ENCODE measurements at places on chromosomes 7 and 10.

- no peak for DNase-seq
Observed at GRCh38 chr10:1203216-1203615, 147.0 kb downstream of the WDR37 start.

- DNase-seq = no peak
Observed at GRCh38 chr7:86953219-86953618, 106.2 kb downstream of the ELAPOR2 start.

- no peak for DNase-seq
Observed at GRCh38 chr7:145082366-145083161, 246.7 kb upstream of the TPK1 start.

- DNase-seq = no peak
Observed at GRCh38 chr10:77041636-77042258, 595.9 kb downstream of the KCNMA1 start.

DNA sequence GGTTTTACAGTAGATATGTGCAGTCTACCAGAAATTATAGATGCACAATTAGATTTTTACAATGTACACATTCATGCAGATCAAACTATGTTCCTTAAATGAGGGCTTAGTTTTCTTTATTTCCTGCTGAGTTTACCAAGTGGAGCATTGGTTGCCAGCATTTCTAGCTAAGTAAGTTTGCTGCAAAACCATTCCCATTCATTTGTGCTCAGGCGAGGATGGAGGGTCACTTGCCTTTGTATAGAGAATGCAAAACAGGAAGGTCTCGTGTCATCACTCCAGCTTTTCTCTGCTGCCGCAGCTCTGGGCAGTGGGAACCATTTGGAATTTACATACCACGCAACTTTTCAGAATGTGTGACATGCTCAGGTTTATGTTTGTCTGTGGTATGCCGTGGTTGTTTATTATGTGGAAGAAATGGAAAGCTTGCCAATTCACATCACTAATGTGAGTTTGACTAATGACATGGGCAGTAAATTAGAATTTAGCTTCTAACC, 198.6 kb downstream of the TRIL start:
- no peak for DNase-seq

- no peak for DNase-seq
Observed at GRCh38 chr7:70646536-70647248, 485.3 kb upstream of the GALNT17 start.

DNA sequence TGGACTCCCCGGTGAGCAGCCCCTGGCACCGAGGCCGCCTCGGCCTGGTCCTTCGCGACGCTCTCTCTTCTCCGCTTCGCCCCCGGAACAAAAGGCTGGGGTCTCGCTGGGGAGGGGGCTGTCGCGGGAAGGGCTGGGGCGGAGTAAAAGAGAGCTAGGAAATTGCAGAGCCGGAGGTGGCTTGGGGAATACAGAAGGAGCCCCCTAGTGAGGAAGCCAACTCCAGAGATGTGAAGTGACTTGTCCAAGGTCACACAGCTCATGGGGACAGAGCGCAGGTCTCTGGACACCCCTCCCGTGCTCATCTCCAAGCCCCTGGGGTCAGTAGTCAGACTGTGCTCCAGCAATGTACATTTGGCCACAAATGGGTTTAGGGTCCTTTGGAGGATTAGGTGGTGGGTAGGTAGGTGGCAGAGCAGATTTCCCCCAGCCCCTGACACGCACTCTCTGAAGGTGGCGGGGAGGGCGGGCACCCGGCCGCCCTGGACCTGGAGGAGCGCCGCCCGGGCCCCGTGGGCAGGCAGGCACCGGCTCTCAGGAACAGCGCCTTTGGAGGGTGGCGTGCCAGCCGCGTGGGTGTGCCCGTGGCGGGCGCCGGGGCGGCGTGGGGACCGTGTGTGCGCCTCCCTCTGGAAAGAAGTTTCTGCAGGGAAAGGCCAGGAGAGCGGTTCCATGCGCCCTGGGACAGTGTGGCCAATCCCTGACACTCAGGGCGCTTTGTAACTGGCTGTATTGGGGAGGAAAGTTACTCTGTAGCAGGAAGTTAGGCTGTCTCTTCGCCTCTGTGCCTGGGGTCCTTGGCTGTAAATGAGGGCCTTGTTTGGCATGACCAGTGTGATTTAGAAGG, 910 bp downstream of the WIPF3 start:
- DNase-seq = no peak

GRCh38 chr7:108455998-108456677, at the start of gene NRCAM:
Gene NRCAM, minus strand, starts transcription at chr7:108456436. Its CDS starts 216,372 bp downstream, at chr7:108240064.
- peak; percentile 60 for DNase-seq

DNA sequence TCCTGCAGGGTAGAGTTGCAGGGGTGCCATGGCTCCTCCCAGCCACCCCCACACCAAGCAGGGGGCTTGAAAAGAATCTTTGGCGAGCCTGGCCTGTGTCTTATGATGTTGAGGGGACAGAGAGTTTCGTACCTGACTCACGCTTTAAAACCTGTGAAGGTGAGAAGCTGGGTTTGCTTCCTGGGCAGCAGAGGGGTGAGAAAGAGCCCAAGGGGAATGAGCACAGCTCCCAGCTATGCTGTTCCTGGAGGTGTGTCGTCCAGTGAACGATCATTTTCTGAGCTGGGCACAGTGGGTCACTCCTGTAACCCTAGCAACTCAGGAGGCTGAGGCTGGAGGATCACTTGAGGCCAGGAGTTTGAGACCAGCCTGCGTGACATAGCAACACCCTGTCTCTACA, 13.5 kb upstream of the ADRB1 start:
- no peak for DNase-seq

Data from stimulated activated effector memory CD8-positive, alpha-beta T cell treated with anti-CD3 and anti-CD28 coated beads, Interleukin-12 subunit alpha, Interleukin-12 subunit beta, amount 100 ng/mL, for 72 hours (primary cell).